OCI-M1 (cell line): ENCODE measurements at places on chromosomes 12 and 14.

- DNase-seq, result no peak
Observed at GRCh38 chr12:1115484-1116231, 124.6 kb downstream of the ERC1 start.

DNA sequence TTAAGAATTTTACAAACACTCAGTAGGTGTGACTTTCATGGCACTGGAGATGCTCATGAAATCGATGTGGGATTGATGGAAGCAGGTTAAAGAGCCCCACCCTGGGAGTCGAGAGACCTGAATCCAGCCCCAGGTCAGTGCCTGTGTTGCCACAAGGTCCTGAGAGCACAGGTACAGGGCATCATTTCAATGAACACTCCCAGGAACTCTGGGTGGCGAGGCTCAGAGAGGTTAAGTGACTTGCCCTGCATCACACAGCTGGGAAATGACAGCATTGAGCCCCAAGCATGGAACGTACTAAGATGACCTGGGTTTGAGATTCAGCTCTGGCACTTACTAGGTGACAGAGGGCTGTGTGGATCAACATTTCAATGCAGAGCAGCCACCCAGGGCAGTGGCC is 98.2 kb downstream of the CMKLR1 start:
- DNase-seq, result no peak

DNA sequence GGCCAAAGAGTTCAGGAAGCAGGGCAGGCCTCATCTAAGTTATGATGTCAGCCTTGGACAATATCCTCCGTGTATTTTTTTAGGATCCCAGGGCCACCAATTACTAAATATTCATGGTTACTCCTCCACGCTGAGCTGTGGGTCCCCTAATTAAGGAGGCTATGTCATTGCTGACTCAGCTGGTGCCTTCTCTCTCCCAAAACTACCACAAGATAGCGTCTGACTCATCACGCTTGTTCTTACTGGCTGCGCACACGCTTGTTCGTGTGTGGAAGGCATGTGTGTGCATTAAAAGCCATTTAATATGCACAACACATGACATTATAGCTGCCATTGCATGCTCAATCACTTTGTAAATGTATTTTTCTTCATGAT is 78.3 kb downstream of the GSC start:
- no peak for DNase-seq

DNA sequence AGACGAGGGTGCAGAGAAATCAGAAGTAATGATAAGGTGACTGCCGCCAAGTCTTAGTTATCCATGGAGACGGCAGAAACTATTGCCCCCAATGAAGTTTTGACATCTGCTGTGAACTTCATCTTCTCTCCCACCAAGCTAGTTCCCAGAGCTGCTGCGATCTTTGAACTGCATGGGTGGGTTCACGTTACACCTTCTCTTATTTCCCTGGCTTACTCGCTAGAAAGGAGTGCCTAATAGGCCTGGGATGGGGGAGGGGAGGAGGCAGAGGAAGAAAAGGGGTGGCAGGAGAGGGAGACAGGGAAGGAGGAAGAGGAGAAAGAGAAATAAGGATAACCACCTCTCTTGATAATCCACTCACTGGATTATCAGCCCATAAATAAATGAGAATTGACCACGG is 157.1 kb downstream of the NTF3 start:
- DNase-seq, result no peak

DNA sequence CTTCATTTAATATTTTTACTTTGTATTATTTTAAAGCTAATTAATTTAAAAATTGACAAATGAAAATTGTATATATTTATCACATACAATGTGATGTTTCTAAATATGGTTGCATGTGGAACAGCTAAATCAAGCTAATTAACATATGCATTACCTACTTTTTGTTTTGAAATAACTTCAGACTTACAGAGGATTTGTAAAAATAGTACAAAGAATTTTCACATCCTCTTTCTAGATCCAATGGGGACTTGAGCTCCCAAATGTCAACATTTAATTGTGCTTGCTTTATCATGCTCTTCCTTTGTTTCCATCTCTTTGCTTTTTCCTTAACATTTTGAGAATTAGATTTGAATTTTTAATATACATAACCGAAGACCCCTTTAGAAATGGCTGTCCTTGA is 6.6 kb downstream of the DCD start:
- DNase-seq, result no peak

DNA sequence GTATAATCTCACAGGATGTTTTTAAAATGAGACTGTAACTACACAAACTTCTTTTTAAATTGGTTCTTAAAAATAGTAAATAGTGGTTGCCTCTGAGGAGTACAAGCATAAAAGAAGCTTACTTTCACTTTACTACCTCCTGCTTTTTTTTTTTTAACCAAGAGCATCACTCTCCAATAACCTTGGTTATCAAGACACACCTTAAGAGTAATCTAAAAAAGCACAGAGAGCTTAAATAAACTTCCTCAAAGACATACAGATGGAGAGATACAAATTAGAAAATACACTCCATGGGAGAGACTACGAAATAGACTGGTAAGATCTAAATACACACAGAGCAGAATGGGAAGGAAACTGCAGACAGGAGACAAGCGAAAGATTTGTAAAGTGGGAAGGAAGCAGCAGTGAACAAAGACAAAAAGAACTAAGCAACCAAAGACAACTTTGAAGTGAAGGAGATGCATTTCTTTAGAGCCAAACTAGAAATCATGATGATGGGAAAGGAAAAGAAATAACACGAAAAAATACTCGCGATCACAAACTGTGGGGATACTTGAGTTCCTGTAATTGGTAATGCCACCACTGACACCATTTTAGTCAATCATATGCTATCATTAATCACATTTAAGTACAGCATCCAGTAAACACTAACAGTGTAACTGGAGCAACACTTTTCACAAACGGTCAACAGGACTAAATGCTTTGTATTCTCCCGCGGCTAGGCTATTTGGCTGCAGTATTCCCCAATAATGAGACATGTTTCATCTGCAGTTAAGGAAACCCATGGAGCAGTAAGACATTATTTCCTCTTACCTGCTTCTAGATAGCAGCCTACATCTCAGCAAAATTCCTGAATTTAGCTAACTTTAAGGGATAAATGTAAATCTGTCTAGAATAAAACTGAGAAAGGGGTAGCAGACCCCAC is 8.2 kb downstream of the SINHCAF start:
- DNase-seq, result peak; percentile 63

- DNase-seq, result no peak
Observed at GRCh38 chr12:66852091-66852490, 173.2 kb upstream of the GRIP1 start.

- no peak for DNase-seq
Observed at GRCh38 chr12:12837813-12838153, 24.6 kb downstream of the DDX47 start.

GRCh38 chr12:81610955-81611889 is 147.9 kb downstream of the PPFIA2 start:
- DNase-seq, result peak; percentile 33

DNA sequence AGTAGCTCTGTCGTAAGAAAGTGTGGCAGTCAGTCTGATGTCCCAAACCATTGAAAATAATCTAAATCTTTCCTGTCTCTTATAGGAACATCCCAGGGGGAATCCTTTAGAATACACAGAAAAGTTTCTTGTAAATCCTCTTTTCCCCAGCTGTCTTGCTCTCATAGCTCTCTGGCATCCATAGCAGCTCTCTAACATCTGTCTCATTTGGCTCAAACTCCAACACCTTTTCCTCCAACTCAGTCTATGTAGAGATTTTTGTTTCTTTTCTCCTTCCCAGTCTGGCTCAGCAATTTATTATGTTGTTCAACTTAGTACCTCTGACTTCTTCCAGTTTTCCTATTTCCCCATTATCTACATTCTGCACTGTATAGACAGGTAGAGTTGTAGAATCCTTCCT is 84.4 kb upstream of the NEDD1 start:
- no peak for DNase-seq
